ENCODE measurements at places on chromosomes 13 and 19.

- DNase-seq: no peak
Observed at GRCh38 chr13:51913421-51914136, 51.8 kb downstream of the CCDC70 start.

- no peak for DNase-seq
Observed at GRCh38 chr19:30087381-30088138, 145.5 kb downstream of the URI1 start.

- no peak for DNase-seq
Observed at GRCh38 chr19:52987221-52987620, 24.5 kb upstream of the ZNF816 start.

GRCh38 chr13:39960191-39960590 is 304.7 kb downstream of the COG6 start:
- no peak for DNase-seq

- DNase-seq: no peak
Observed at GRCh38 chr13:44540761-44541434, 35.2 kb downstream of the TSC22D1 start.

GRCh38 chr13:37026771-37027170 is 26.2 kb downstream of the EXOSC8 start:
- DNase-seq: no peak

- no peak for DNase-seq
Observed at GRCh38 chr13:72541674-72542073, 185.8 kb downstream of the MZT1 start.

DNA sequence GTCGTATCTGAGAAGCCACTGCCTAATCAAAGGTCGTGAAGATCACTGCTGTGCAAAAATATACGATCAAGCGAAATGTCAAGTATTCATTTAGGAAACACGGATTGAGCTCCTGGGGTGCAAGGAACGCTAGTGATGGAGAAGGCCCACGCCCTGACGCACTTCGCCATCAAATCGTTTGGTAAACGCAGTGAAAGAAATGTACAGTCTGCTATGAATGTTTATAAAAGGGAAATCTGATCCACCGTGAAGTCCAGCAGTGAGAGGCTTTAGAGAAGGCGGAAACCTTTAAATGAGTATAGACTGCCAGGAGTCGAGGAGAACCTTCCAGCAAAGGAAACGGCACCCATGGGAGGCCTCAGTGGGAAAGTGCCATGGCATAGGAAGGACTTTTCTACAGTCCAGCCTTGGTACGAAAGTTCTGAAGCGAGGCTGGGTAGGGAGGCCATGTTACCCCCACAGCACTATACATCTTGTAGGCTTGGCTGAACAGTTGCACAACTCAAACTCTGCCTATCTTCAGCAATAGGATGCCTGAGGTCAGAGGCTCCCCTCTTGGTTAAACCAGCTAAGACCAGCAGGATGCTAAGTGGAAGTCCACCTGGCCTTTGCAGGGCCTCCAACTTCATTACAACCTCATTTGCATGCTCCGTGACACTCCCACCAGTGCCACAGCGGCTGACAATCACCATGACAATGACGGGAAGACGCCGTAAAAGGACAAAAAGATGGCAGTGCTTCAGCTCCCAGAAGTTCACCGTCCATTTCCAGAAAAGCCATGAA is 20.4 kb downstream of the PCID2 start:
- peak; percentile 77 for DNase-seq

GRCh38 chr19:11767633-11768133 is 883 bp downstream of the ZNF441 start:
- DNase-seq: no peak

GRCh38 chr19:17226002-17226933 is at the start of gene OCEL1:
Gene OCEL1, plus strand, starts transcription at chr19:17226226. Its CDS starts 22 bp downstream, at chr19:17226248.
- DNase-seq: peak; percentile 95

- DNase-seq: no peak
Observed at GRCh38 chr19:32032561-32032960, 312.8 kb upstream of the ZNF507 start.

DNA sequence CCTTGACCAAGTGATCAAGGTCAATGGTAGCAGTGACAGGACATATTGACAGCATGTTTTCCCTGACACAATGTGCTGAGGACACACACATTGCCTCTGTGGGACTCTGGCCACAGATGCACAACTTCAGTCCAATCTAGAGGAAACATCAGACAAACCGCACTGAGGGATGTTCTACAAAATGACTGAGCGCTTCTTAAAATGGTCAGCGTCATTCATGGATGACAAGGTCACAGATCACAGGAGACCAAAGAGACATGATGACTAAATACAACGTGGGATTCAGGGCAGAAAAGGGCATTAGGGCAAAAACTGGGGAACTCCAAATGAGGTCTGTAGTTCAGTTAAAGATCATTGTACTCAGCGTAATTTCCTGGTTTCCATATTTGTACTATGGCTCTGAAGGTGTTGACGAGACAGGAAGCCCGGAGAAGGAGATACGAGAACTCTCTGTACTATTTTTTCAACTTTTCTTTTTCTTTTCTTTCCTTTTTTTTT is 20.6 kb downstream of the PBX4 start:
- DNase-seq: no peak

- no peak for DNase-seq
Observed at GRCh38 chr19:56174550-56174949, 1.3 kb upstream of the GALP start.

DNA sequence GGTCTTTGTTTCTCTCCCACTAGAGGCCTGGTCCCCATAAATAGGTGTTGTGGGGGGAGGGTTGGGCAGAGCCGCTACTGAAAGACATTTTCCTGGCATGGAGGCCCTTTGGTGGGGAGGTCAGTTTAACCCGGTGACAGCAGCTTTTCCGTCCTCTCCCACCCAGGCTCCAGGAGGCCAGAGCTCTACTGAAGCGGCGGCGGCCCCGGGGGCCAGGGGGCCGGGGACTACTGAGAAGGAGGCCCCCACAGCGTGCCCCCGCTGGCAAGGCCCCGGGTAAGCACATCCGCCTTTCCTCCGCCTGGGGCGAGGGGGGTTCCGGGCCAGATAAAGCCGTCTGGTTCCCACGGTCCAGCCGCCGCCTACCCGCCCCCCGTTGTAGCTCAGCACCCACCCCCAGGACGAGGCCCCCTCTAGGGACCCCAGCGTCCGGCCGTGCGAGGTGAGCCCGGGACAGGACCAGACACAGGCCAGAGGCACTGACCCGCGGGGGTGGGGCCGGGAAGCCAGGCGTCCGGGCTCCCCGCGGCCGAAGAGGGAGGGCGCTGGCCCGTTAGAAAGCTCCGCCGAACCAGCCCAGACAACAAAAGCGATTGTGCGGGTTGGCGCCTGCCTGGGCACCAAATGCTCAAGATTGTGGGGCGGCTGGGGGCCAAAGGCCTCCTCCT is 1.1 kb upstream of the LTBP4 start:
- no peak for DNase-seq

DNA sequence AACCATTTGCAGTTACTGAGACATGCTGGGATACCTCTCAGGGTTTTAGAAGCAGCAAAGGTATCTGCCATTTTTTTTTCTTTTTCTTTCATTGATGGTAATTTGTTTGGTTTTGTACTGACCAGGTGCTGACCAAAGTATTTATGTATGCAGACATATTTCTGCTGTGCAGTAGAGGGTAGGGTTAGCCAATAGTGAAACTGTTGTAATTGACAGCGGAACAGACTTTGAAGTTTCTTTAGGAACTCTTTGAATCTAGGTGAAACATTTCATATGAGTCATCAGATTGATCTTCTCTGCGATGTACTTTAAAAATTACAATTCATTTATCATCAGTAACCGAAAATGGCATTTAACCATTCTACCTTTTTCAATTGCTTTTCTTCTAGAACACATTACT is 63.0 kb downstream of the ITGBL1 start:
- no peak for DNase-seq

GRCh38 chr19:2231621-2232221 is 4.4 kb downstream of the PLEKHJ1 start:
- DNase-seq: no peak

GRCh38 chr19:7605490-7606222 is 10.0 kb downstream of the CAMSAP3 start:
- no peak for DNase-seq

GRCh38 chr19:54916822-54917221 is 10.9 kb downstream of the NCR1 start:
- no peak for DNase-seq

DNA sequence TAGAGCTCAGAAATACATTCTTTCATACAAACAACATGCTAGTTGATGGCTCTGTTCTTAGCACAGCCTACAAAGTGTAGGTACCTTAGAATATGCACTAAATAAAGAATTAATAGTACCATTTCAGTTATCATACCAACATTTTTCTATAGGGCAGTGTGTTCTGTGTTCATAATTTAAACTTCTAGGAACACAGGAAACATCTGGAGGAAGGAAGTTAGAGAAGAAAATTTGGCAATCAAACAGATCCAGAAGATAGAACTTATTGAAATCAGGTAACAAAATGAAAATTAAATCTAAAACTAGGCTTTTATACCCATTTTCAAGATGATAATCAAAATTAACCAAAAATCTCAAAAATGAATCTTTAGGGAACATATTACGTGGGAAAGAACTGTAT is 527.5 kb downstream of the DCT start:
- no peak for DNase-seq

DNA sequence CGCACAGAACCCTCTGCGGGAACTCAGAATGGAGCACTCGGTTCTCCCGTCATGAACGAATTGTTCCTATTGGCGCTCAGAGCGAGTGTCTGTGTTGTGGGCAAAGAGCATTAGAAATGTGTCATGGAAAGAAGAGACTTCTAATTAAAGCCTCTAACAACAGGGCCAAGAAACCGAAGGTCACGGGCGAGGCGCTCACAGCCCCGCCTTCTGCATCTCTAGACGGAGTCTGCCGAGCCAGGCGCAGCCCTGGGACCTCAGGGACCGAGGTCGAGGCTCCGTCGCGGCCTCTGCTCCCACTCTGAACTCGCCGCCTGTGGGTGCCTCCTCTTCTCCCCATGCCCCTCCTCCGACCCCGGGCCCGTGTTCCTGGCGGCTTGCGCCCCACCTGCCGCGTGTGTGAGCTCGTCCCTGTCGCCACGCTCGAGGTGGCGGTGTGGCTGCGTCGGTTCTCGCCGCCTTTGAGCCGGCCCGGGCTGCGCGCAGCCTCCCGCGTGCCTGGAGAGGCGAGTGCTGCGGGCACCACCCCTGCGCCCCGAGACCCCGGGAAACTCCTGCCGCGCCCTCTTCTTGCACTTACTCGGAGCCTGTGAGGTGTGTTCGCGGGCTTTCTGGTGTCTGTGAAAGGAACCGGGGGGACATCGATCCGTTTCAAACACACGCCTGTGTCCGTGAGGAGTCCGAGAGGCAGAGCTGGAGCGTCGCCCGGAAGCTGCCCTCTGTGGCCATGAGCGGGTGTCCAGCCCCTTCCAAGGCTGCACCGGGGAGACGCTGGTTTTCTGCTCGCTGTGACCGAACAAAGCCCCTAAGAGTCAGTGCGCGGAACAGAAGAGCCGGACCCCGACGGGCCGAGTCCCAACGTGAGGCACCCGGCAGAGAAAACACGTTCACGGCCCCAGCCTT is 45.4 kb upstream of the SPACA7 start:
- DNase-seq: no peak

GRCh38 chr13:52862358-52863206 is 14.1 kb upstream of the PCDH8 start:
- DNase-seq: no peak

- no peak for DNase-seq
Observed at GRCh38 chr19:14203177-14203576, 2.8 kb downstream of the ADGRL1 start.

DNA sequence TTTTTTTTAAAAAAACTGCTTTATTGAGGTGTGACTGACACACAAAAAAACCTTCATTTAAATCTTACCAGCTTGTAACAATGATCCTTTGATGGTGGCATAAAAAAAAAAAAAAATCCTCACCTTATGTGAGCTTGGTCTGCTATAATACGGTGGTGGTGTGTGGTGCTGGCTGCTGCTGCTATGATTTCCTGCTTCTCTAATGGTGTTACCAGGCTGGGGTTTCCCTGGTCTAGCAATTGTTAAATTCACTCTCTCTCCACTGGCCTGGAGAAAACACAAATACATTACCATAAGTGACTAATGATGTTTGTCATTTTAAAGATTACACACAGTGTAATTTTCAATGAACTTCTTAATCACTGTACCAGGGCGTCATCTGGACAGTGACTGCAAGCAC is 60.6 kb downstream of the LNX2 start:
- no peak for DNase-seq

GRCh38 chr13:21637296-21637695 is 33.3 kb upstream of the MICU2 start:
- no peak for DNase-seq

GRCh38 chr13:21826214-21827015 is 155.5 kb downstream of the FGF9 start:
- DNase-seq: no peak

- DNase-seq: no peak
Observed at GRCh38 chr19:34808566-34808965, 35.6 kb upstream of the ZNF599 start.

DNA sequence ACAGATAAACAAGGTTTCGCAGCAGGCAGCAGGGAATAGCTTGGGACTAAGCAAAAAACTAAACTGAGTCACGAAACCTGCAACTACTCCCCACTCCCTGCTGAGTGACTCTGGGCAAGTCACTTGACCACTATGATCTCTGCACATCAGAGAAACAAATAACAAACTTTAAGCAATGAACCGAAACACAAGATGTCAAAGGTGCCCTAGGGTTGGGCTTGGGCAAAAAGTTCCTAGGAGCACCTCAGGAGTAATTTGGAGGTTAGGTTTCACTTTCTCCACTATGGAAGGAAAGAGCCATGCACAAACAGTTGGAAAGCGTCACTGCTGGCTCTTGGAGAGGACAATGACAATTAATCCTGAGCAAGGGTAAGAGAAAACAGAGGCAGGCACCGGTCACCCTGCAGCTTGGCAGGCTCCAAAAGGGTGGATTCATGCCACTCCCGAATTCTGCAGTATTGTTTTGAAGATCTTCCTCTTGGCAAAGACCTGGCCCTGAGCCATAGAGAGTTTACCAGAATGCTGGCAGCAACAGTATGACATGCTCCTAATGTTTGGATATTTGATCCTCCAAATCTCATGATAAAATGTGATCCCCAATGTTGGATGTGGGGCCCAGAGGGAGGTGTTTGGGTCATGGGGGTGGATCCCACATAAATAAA is 60.3 kb downstream of the CRYL1 start:
- peak; percentile 52 for DNase-seq

- no peak for DNase-seq
Observed at GRCh38 chr19:51431124-51431523, 13.7 kb upstream of the SIGLEC10 start.

DNA sequence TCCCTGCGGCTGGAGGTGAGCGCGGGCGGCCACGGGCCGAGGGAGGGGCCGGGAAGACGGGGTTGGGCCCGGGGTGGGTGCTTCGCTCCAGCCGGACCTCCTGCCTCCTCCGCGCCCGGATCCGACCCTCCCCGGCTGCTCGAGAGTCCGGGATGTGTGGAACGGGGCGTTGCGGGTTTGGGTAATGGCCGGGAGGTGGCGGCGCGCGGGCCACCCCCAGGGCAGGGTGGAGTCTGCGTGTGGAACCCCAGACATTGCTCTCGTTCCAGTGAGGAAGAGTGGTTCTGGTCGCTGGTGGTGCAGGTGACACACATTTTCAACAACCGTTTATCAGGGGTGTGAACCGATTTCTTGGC is 38.8 kb downstream of the ARHGEF7 start:
- DNase-seq: no peak

GRCh38 chr19:55646889-55647731 is 902 bp upstream of the CCDC106 start:
- DNase-seq: no peak

GRCh38 chr13:112995395-112996191 is 26.6 kb downstream of the MCF2L start:
- no peak for DNase-seq

All from smooth muscle cell of the brain vasculature (primary cell).